ENCODE measurements at places on chromosomes 13 and 19.

- DNase-seq = no peak
Observed at GRCh38 chr13:112567161-112567862, 20.6 kb downstream of the TUBGCP3 start.

- DNase-seq = no peak
Observed at GRCh38 chr19:40198272-40198990, 7.2 kb downstream of the MAP3K10 start.

DNA sequence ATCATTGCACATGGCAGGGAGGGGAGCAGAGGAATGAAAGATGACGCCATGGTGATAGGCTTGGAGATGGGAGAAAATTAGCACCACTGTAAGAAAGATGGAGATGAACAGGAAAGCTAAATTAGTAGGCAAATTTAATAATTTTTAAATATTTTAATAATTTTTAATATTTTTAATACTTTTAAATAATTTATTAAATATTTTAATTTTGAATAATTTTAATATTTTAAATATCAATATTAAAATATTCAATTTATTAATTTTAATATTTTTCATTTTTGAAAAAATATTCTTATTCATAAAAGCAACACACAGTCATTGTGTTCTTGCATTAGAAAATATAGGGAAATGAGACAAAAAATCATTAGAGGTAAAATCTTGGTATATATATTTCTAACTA lies 15.9 kb upstream of the KL start:
- no peak for DNase-seq

DNA sequence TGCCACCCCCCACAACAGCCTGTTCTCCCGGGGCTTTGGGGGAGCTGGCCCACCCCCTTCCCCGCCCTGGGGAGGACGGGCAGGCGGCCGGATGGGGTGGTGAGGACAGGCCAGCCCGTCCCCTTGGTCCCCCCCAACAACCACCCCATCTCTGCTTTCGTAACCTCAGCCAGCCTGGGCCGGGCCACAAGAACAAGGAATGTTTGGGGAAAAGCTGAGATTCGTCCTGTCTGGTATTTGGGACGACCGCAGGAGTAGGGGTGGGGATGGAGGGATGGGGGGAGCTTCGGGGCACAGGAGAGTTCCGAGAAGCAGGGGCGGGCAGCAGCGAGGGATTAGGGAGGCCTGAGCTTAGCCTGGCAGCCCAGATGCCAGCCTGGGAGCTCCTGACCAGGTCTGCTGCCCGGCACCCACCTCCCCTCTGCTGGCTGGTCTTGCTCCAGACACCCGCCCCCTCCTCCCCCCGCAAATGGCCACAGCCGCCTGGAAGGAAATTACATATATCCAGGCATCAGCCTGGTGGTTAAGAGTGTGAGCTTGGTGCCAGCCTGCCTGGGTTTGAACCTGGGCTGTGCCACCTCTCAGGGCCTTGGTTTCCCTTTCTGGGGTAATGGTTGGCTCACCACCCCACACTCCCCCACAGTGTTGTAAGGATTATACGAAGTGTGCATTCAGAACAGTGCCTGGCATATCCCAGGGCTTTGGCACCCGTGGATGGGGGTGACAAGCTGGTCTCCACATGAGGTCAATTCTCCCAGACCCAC lies at the start of gene PODNL1:
Gene PODNL1, minus strand, starts transcription at position 117 of the 764 bp plus-strand sequence. CDS start 236 bp downstream, outside the sequence.
- peak; percentile 71 for DNase-seq

DNA sequence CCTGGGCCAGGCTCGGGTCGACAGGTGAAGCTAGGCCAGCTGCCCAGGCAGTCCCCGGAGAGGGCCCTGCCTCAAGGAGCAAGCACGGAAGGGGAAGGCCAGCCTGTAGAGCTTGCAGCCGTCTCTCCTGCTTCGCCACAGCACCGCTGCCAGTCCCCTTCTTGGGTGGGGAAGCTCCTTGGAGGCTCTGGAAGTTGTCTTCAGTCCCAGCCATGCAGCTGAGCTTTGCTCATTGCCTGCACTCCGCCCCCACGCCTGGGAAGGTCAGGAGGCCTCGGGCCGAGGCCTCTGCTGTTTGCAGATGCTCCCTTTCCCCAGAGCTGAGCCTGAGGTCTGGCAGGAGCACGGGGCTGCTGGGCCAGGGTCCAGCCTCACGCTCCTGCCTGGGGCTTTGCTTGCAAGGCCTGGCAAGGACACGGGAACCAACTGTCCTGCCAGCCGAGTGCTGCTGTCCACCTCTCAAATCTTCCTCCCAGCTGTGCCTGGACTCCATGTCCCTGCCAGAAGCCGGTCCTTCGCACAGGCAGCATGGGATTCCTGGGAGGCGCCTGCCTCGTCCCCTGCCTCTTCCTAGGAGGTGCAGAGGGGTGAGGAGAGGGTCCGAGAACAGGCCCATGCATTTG lies 13.3 kb downstream of the PLEKHF1 start:
- no peak for DNase-seq

DNA sequence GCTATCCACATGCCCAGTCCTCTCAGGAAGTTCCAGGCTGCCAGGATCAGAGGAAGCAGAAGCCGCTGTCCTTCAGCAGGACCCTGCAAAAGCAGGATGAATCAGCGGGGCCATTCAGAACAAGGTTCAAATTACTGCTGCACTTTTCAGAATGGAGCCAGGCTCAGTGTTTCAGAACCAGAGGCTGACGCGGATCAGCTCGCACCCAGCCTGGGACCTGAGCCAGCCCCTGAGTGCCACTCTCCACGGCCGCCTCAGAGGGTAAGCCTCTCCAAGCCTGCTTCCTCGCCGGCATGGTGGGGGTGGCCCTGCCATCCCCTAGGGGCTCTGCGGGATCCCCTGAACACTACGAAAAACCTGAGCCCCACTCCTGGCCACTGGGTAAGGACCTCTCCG lies 24.7 kb downstream of the RASA3 start:
- peak; percentile 55 for DNase-seq

All from AG09319 (cell line).